CD4-positive, alpha-beta T cell treated with Interleukin-6 at 100 ng/mL for 8 hours (primary cell): ENCODE measurements at places on chromosomes 16 and 17.
A peak's percentile ranks its signal among the peaks of the same experiment; 100 is the strongest.

- peak; percentile 32 for DNase-seq
These were observed 684 bp downstream of the ZFP90 start for GRCh38 chr16:68539711-68540239.

GRCh38 chr17:43907998-43908721, 824 bp upstream of the MPP2 start:
- peak; percentile 58 for DNase-seq

DNA sequence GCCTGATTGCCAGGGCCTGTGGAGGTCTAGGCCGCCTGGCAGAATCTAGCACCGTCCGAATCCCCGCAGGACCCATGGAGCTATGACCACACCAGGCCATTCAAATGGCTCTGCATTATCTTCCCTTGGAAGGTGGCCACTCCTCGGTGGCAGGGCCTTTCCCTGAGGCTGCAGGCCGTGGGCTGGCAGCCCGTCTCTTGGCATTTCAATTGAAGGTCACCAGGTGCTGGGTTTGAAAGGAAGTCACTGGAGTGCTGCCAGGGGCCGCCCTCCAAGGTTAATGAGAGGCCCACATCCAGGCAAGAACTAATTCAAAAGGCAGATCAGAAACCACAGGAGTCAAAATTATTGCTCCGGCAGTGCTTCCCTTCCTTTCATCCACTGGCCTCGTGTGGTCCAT, 27.7 kb upstream of the CACNG5 start:
- no peak for DNase-seq

- no peak for DNase-seq
These were observed 11.9 kb upstream of the SHCBP1 start for GRCh38 chr16:46632778-46633733.

DNA sequence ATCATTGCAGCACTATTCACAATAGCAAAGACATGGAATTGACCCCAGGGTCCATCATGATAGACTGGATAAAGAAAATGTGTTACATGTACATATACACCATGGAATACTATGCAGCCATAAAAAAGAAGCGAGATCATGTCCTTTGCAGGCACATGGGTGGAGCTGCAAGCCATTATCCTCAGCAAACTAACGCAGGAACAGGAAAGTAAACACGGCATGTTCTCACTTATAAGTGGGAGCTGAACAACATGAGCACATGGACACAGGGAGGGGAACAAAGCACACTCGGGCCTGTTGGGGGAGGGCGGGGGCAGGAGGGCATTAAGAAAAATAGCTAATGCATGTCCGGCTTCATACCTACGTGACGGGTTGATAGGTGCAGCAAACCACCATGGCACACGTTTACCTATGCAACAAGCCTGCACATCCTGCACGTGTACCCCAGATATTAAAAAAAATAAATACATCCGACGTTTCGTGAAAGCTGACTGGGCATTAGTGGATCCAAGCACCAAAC, 28.9 kb downstream of the ZNF778 start:
- no peak for DNase-seq

DNA sequence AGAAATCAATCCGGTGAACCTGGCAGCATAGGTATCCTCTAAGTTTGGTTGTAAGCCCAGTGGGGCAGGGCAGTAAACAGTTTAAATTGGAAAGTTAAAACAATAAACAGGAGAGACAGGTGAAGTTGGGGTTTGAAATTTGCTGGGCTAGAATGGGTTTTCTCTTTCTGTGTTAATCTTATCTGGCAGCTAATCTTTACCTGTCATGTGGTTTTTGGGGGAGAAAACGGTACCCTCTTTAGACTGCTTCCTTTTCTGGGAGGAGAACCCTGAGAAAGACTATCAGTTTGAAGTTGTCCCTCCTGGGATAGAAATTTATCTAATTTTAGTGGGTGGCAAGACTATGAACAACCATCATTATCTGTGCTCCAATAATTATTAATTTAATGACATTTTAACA, 24.0 kb downstream of the CDH13 start:
- no peak for DNase-seq

GRCh38 chr16:31093132-31093703, 1.4 kb downstream of the VKORC1 start:
- no peak for DNase-seq

DNA sequence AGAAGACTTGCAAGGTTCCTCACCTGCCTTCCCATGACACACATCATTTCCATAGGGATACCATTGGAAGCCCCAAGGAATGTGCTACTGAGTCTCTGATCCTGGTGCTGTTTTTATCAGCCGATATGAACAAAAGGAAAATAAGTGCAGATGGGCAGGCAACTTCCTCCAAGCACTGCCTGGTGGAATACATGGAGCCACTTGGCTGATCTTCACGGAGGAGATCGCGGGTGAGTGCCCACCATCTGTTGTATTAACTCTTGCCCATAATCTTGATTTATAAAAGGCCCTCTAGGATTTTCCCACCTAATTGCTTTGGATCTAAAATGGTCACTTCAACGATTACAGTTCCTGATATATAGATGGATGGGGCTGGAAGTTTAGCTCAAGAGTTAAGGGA, 24.7 kb upstream of the CDRT15 start:
- no peak for DNase-seq

DNA sequence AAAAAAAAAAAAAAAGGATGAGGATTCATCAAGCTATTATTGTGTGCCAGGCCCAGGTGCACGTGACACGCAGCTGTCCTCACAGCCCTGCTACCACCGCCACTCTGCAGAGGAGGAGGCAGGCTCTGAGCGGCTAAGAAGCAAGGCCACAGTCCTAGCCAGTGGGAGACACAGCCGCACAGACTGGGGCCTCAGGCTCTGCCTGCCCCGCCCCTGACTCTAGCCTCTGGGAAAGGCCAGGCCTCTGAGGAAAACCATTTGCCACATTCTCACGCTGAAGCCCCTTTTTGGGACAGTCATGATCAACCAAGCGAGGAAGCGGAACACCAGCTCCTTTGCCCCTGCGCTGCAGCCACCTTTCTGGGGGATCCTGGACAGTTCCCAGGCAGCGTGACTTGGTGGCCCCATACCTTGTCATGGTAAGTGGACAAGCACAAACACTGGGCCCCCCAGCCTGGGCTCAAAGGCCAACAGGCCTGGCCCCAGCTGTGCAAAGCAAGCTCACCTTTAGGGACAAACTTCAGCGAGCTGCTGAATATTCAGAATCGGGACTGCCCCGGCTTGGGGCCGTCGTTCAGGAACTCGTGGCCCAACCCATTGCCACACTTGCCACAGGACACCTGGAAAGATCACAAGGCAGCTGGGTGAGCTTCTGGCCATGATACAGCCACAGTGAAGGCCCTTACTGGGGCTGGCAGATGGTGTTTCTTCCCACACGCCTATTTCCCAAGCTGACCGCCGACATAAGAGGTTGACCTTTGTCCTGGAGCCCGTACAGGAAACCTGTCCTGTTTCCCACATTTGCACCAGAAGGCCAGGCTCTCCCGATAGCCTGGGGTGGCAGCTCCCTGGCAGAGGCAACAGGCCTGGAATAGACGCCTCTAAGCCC, 2.5 kb downstream of the MSRB1 start:
- DNase-seq = no peak

DNA sequence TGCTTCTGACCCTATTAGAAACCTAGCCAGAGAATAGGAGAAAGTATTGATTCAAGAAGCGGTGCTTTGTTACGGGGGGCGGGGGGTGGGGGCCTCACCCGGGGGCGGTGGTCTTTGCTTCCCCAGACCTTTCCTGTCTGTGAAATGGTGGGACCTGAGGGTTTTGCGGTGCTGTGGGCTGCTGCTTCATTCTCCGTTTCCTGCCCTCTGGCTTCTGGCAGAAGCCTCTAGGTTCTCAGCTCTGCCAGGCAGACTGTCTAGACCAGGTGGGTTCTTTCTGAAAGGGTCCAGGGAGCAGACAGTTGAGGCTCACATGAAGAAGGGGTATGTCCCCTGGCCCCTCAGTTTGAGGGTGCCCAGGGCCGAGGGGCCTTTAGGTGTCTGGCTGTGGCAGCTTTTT, 14.0 kb downstream of the GSE1 start:
- DNase-seq = no peak

GRCh38 chr16:48596326-48596725, 13.7 kb downstream of the N4BP1 start:
- peak; percentile 8 for DNase-seq
